Substantia nigra (tissue), 51 donors: ENCODE measurements at places on chromosomes 13 and 19.

DNA sequence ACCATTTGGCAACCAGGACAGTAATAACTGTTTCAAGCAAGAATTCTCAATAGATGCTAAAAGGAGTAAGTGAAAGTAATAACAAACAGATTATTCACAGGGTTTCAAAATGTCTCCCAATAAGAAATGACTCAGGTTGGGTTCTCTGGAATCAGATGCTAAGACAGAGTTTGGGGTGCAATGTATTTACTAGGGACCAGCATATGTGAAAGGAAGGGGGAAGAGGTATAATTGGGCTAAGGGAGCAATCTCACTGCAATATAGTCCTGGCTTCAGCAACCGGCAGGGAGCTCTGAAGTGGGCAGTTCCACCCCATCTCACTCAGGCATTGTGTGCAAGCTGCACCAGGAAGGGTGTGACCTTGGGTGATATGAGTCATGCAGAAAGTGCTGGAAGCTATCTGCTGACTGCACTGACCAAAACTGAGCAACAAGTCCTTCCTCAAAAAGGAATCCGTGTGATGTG is 23.4 kb downstream of the ZDHHC20 start:
- no peak for DNase-seq

DNA sequence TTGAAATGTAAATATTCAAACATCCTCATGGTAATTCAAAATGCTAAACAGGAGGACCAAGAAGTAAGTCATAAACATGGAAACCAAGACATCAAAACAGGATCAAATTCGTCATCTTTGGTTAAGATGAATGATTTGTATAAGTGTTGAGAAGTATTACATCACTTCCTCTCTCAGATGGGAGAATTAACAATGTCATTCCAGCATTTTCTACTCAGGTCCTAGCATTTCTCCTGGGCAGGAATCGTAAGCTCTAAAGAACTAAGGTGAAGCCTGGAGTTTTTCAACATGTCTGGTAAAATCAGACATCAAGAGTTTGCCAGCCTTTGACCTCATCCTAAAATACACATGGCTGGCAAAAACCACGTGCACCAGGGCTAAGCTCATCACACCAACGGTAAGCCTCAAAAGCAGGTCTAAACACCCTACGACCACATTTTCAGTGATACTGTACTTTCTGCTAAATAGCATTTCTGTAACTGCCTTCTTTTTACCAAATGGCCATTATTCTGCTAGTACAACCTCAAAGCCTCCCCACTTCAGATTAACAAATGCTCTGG is 24.8 kb downstream of the RANBP3 start:
- no peak for DNase-seq

DNA sequence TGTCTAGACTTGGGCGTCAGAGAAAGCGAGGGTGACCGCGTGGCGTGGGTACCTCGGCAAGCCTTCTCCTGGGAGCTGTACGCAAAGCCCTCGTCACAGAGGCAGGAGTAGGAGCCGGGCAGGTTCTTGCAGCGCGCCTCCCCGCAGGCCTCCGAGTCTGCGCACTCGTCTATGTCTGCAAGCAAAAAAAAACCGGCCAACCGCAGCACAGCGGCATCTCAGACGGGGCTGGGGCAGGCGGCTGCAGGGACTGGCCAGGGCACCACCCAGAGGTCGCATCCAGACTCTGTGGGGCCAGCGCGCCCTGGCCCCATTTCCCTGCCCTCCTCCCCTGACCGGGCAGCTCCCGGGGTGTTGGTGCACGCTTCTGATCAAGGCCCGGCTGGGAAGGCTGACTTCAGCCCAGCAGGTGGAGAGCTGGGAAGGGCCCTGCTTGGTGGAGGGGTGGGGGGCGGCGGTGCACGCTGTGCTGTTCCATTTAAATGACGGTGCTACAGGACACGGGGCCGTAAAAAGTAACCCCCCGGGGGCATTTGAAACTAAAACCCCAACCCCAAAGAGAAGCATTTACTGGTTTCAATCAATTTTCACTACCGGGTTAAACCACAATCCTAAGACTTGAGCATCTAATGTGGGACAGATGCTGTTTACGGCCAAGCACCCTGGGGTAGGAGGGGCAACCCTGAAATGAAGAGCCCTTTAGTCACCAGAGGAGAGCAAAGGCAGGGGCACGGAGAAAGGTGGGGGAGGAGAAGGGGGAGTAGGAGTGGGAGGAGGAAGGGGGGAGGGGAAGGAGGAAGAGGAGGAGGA is 28.2 kb downstream of the GAS6 start:
- no peak for DNase-seq

GRCh38 chr13:108212886-108213285 is 2.5 kb downstream of the LIG4 start:
- DNase-seq, result no peak

DNA sequence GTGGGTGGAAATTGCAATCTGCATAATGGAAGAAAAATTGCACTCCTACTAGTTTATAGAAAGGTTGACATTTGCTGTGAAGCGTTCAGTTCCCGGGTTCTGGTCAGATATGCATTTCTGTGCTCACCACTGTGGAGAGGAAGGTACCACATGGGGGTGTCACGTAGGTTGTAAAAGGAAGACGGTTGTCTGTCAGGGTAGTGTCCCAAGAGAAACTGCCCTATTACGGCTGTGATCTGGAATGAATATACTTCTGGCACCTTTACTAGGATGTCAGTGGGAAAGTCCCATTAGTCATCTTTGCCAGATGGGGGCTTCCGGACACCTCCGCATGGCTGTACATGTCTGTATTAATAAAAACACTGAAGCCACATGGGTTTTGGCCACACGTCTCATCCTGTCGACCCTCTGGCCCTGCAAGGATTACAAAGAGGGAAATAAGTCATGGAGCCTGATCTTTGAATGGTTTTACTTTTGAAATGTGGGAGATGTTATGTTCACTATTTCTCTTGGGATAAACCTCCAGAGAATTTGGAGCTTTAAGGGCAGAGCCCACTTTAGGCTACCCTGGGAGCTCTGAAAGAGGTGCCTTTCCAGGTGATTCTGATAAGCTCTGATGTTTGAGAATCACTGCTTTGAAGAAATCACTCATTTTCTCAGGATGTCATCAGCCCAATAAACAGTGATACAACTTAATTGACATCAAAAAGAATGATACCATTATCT is 133.9 kb downstream of the AKAP11 start:
- no peak for DNase-seq

DNA sequence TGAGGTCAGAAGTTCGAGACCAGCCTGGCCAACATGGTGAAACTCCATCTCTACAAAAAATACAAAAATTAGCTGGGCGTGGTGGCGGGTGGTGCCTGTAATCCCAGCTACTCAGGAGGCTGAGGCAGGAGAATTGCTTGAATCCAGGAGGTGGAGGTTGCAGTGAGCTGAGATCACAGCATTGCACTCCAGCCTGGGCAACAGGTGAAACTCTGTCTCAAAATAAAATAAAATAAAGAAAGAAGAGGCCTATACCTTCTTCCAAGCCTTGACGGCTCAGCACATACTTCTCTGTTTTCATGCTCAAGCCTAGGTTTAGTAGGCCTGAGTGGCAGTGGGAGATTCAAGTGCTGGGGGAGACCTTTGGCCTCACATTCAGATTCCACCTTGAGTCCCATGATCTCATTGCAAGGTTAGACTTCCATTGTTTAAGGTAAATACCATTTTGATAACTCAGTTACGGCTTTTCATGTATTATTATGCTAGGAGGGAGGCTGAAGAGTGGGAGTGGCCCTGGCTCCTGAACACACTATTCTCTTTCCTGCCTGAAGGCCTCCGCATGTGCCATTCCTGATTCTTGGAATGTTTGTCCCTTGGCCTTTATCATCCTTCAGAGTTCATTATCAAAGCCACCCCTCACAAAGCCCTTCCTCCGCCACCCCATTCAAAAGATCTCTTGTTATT is 1.6 kb upstream of the SPINT2 start:
- no peak for DNase-seq

DNA sequence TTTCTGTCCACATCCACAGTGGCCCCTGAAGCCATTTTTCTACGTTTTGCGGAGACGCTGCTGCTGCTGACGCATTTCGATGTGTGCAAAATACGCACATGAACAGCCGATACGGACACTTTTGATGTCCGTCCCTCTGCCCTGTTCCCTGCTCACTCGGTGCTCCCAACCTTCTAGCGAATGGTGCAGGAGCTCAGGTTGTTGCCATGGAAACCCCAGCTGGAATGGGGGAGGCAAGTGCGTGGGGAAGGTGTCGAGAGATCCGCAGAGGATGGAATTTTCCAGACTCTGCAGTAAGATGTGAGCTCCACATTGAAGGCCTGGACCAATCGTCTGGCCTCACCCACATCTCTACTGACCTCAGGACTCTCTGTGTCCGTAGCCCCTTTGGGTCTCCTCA is 109.2 kb upstream of the USP29 start:
- no peak for DNase-seq

- no peak for DNase-seq
These were observed 107.9 kb downstream of the GGACT start for GRCh38 chr13:100480676-100481075.

DNA sequence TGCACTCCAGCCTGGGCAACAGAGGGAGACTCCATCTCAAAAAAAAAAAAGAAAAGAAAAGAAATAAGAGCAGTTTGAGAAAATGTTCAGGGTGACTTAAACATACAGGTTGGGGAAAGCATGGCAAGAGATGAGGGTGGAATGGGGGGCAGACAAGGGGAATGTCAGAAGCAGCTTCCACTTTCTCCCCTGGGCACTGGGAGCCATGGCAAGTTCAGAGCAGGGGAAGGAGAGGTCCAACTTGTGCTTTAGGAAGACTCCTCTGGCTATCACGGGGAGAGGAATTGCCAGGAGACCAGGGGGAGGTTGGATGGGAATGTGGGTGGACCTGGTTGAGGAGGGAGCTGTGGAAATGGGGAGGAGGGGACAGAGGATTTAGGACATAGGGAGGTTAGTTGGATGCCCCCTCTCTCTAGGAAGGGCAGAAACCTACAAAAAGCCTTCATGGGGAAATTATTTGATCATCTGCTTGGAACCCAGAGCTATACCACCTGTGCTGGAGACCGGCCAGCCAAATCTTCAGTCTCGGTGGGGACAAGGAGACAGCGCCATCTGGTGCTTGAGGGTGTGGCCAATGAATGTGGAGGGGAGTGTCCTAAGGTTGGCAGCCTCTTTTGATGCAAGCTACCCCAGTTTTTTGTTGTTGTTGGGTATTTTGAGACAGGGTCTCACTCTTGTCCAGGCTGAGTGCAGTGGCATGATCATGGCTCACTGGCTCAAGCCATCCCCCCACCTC is 7.3 kb upstream of the STRN4 start:
- no peak for DNase-seq

- DNase-seq, result no peak
These were observed 4.2 kb downstream of the ZNF506 start for GRCh38 chr19:19817357-19817756.

GRCh38 chr13:97878431-97879375 is 74.8 kb upstream of the IPO5 start:
- DNase-seq, result no peak

DNA sequence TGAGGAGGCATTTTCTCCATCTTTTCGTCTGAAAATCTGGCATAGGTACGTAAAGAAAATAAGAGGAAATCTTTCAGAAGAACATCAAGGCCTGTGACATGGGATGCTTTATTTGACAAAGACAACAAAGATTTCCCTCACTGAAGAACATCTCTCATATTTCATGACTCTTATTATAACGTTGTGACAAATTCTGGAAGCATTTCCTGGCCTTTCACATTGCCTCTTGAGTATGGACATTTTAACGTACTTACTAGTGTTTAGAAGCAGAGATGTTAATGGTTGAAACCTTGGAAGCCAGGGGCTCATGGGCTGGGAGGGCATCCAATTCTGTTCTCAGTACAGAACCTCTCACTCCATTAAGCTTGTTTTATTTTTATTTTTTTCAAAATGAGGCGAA is 210.8 kb downstream of the DCT start:
- DNase-seq, result no peak

- DNase-seq, result no peak
These were observed 58.7 kb downstream of the TEX26 start for GRCh38 chr13:30991184-30991583.

DNA sequence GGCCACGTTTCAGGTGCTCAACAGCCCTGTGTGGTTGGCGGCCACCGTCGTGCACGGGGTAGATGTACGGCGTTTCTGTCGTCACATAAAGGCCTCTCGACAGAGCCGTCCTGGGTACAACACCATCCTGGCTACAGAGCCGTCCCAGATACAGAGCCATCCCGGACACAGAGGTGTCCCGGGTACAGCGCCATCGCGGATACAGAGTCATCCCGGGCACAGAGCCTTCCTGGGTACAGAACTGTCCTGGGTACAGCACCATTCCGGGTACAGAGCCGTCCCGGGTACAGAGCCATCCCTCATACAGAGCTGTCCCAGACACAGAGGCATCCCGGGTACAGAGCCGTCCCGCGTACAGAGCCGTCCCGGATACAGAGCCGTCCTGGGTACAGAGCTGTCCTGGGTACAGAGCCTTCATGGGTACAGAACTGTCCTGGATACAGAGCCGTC is 222.7 kb upstream of the SOX1 start:
- DNase-seq, result no peak

DNA sequence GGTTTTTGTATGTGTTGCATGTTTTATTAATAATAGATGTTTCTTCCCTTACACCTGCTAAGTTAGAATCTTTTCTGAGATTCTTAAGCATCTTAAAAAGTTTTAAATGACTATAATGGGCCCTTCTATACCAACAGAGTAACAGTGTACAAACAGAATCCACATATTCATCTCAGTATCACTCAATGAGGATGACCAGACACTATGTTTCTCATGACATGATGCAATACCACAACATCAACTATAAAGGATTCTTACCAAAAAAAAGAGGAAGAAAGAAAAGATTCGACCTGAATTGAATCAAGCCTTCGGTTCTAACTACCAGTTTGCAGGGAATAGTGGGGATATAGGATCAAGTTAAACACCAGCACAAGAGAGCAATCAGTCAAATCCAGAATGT is 56.5 kb downstream of the INTS6 start:
- DNase-seq, result no peak

DNA sequence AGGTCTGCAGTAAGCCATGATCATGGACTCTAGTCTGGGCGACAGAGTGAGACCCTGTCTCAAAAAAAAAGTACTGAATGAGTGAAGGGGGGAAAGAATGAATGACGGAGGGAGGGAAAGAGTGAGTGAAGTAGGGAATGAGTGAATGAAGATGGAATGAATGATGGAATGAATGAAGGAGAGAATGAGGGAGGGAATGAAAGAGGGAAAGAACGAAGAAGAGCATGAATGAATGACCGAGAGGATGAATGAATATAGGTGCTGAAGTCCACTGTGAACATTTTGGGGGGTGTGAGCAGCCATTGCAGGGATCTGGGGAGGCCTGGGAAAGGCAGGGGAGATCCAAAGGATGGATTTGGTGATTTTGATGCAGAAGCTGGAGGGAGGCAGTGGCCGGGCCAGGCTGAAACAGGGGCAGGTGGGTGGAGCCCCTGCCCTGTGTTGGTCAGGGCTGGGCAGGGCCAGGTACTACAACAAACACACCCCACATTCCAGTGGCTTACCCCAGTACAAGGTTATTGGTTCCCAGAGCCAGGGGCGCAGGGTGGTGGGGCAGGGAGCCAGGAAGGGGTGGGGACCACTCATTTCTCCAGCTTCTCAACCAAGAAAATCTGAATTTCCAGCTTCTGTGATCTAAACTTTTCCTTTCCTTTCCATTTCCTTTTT is 14.3 kb downstream of the SLC27A1 start:
- no peak for DNase-seq
